ENCODE measurements at places on chromosomes 4 and X.

DNA sequence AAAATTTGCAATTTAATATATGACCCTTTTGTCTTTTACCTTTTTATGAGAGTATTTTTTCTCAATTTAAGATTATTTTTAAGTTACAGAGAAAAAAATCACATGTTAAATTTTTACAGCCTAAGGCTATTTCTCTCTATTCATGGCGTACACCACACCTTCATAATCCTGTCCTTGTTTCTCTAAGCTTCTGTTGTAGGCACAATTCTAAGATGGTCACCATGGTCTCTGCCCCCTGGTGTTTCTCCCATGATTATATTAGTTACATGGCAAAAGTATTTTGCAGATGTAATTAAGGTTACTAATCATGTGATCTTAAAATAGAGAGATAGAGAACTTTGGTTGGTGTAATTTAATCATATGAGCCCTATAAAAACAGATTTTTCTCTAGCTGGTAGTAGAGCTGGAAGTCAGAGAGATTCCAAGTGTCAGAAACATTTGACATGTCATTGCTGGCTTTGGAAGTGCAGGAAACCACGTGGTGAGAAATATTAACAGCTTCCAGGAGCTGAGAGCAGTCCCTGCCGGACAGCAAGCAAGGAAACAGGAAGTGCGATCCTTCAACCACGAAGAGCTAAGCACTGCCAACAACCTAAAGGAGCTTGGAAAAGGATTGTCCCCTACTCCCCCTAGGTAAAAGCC is 89.8 kb downstream of the EIF4E start:
- no peak for DNase-seq

DNA sequence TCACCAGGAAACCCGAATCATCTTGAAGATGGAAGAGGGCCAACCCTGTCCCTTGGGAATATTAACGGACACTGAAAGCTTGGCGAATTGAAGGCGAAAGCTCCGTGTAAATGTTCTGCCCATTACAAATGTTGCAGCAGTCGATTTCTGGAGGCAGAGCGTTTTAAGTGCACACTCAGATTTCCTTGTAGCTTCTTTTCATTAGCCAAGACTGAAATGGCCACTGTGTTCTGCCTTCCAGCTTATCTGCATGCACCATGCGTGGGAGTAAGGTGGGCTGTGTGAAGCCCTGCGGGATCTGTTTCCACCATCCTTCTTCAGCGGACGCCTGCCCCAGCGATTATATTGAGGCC is 1.3 kb downstream of the SMIM20 start:
- no peak for DNase-seq

DNA sequence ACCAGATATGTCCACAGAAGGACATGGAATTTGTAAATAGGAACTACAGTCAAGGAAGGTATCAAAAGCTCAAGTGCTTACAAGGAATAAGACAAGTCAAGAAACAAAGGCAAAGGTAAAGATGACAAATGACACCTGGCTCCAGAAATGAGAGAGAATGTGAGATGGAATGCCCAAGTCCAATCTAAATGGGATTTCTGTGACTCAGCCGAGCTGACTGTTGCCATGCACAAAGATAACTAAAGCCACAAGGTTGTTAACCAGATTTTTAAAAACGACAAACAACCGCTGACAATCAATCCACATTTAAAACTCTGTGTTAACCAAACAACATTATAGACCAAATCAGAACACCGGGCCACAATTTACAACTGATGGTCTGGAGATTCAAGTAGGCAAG is 1.1 kb downstream of the NFXL1 start:
- DNase-seq = no peak

DNA sequence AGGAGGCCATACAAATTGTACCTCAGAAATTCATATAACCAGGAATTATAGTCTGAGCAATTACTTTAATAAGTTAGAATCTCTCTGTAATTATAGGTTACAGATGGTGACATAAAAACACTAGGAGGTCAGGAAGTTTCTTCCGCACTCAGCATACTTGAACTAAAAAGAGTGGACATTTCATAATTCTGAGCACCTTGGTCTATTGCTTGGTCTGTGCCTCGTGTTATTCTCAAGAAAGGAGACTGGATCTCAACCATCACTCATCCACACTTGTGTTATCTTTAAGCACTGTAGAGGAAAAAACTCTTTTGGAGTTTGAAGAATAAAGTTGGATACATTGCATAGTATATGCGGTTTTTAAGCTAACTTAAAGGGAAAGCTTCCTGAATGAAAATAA is 91.1 kb downstream of the SYNPO2 start:
- DNase-seq = no peak

- no peak for DNase-seq
These were observed 4.7 kb downstream of the USP51 start for GRCh38 chrX:55484948-55485347.

- DNase-seq = no peak
These were observed 50.6 kb upstream of the SHOX start for GRCh38 chrX:580030-580429.

DNA sequence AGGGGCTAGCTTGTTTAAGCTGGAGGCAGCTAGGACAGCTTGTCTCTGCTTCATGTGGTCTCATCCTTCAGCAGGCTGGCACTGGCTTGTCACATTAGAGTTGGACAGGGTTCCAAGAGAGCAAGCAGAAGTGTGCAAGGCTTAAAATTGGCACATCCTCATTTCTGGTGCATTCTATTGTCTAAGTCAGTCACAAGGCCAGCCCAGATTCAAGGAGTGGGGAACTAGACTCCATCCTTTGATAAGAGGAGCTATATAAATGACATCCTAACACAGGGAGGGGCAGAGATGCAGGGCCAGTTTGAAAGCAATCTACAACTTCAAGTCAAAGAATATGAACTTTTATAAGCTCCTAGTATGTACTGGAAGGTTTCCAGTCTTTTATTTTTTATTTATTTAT is 313.2 kb downstream of the PTTG2 start:
- no peak for DNase-seq

DNA sequence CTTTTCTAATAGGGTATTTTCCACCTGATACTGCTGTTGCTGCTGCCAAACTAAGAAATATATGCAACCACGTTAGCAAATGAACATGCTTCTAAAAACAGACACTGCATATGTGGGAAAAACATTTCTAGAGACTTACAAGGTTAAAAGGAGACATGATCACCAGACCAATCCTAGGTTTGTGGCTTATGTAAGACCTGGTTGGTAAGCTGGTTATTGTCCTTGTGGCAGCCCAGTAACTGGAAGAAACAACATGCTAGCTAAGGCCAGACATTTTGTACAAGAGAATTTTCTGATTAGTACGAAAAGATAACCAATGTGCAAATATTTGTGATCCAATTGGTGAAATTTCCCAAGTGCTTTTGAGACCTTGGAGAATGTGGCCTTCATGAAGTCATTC is 112.0 kb downstream of the AFF2 start:
- no peak for DNase-seq

GRCh38 chrX:136577552-136577951 is 45.5 kb downstream of the VGLL1 start:
- DNase-seq = no peak

DNA sequence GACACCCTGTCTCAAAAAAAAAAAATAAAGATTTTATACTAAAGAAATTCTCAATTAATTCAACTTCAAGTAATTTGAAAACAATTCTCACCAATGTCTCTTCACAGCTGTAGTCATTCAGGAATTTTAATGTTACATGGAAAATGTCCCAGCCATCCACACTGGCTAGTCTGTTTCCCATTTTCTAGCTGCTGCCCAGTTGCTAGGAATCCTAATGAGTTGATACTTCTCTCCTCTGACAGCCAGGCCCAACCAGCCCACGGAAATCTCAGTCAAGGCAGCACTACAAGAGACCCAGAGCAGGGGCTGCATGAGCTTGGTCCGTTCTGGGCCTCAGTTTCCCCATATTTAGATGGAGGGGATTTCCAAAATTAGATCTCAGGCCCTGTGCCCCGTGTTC is 59.1 kb downstream of the CASP3 start:
- DNase-seq = no peak

- no peak for DNase-seq
These were observed 12.8 kb upstream of the CFAP299 start for GRCh38 chr4:80322716-80323115.

GRCh38 chr4:184890499-184890898 is 64.7 kb upstream of the ACSL1 start:
- no peak for DNase-seq

- no peak for DNase-seq
These were observed 187.3 kb downstream of the ANAPC10 start for GRCh38 chr4:144910723-144911122.

GRCh38 chr4:150495550-150495949 is 86.4 kb upstream of the MAB21L2 start:
- no peak for DNase-seq

GRCh38 chr4:19675172-19675811 is 576.4 kb upstream of the SLIT2 start:
- no peak for DNase-seq

GRCh38 chrX:46628460-46629371 is 55.2 kb downstream of the CHST7 start:
- no peak for DNase-seq

- DNase-seq = no peak
These were observed 270.8 kb downstream of the GRIA3 start for GRCh38 chrX:123454712-123455431.

DNA sequence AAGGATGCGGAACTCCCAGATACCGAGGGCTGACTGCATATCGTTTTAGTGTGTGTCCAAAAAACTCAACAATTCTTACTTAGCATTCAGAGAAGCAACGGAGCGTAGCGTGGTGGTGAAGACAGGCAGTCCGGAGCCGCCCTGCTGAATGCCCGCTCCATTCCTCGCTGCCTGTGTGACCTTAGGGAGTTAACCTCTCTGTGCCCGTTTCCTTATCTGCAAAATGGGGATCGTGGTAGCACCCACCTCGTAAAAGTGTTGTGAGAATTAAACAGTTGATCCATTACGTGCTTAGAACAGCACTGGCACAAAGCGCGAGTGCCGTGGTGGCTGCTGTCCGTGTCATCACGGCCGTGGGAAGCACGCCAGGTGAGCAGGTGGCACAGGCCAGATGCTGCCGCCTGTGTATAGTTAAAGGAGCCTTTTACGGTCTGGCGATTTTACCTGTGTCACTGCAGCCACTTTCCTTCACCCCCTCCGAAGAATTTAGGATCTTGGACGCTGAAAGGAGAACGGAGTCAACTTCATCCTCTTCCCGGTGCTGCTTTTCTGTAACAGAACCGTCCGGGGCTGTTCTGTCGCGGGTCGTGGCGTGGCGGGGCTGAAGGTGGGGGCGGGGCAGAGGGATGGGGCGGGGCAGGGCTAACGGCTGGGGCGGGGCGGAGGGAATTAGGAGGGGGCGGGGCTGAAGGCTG is 885 bp downstream of the CCDC110 start:
- DNase-seq = peak; percentile 71

- no peak for DNase-seq
These were observed 185.5 kb upstream of the PITX2 start for GRCh38 chr4:110808351-110808878.

- no peak for DNase-seq
These were observed 32.7 kb downstream of the DCAF8L2 start for GRCh38 chrX:27622883-27623282.

GRCh38 chrX:7263330-7263729 is 115.4 kb upstream of the PUDP start:
- no peak for DNase-seq

GRCh38 chrX:15204130-15204751 is 65.6 kb downstream of the ASB9 start:
- DNase-seq = no peak

DNA sequence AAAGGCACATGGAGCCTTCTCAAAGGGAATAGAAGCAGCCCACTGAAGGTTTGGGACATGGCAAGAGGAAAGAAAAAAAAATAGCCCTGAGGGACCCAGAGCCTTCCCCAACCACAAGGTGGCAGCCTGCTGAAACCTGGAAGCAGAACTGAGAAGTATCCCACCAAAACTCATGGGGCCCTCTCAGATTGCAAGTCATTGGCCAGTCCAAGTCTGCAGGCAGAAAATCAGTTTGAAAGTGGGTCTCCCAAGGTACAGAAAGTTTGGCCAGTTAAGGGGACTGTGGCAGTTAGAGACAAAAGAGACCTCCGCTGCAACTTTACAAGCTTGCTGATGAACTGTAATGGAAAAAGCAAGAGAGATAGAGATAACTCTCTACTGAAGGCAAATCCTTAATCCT is 155.8 kb downstream of the ANTXR2 start:
- peak; percentile 60 for DNase-seq

DNA sequence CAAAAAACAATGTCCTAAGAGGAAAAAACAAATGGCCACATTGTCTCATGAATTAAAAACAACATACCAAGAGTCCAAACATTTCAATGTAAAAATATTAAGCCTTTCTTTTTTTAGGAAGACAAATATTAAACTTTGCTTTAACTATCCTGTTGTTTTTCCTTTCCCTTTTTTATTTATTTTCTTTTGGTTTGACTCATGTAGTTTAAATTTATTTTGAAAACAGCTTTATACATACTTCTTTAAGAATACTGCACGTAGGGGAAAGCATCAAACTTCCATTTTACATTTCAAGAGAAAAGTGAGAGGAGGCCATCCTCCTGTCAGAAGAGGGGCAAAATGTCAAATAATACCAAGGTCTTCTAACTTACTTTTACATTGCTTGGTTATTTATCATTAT is 8.7 kb downstream of the GAB1 start:
- DNase-seq = no peak

GRCh38 chr4:100926039-100926717 is 408.4 kb upstream of the EMCN start:
- no peak for DNase-seq

DNA sequence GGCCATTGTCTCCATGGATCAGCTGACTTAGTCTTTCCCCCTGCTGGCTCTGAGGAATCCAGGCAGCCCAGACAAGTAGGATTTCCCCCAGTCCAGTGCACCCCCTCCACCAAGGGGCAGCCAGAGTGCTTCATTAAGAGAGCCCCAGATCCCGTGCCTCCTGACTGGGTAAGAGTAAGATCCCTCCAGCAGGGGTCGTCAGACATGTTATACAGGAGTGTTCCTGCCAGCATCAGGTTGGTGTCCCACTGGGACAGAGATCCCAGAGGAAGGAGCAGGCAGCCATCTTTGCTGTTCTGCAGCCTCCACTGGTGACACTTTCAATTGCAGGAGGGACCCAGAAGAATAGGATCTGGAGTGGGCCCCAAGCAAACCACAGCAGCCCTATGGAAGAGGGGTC is 29.0 kb upstream of the INPP4B start:
- no peak for DNase-seq

GRCh38 chrX:120238933-120239332 is 11.7 kb upstream of the ZBTB33 start:
- no peak for DNase-seq

DNA sequence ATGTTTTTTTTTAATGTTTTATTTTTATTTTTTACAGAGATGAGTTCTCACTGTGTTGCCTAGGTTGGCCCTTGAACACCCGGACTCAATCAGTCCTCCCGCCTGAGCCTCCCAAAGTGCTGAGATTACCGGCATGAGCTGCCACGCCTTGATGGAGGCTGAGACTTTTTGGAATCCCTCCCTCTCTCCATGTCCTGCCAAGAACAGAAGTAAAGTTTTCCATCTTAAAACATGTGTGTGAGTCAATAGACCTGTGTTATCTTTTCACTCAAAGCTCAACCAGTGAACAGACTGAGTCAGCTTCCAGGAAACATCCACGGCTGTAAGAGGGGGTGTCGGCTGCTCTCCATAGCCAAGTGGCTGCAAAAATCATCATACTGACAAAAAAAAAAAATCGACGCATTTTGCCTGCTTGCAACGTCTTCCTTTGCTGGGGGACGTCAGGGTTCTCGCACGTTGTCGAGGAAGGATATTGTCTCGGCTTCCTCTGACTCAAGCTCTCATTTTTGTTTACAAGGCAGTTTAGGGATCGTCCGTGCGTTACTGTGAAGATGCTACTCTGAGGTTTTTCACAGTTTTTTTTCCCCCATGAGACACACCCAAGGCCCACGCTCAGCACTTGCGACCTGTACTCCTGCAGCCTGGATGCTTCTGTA is 10.0 kb upstream of the ASMTL start:
- DNase-seq = no peak

GRCh38 chrX:153941336-153942252 is 2.8 kb downstream of the RENBP start:
- DNase-seq = no peak

Data from H1 (cell line).